ENCODE measurements at places on chromosomes 16 and 17. TPM values are rescaled to one million over a fixed set of nuclear protein-coding genes. Genes with fewer than 3 reads are reported as not detected.

The RAB37 gene
- 0.26 TPM for total RNA-seq

The KRTAP2-3 gene
- total RNA-seq, result not detected

- no peak overlapping the region for H3K27ac ChIP-seq
- H3K36me3 ChIP-seq, result no peaks in the 10 kb centered on the region
- H3K4me1 ChIP-seq, result no peaks in the 10 kb centered on the region
Observed at GRCh38 chr16:73298562-73298961, 250.6 kb upstream of the ZFHX3 start.

- no peaks in the 10 kb centered on the region for H3K4me1 ChIP-seq
- H3K36me3 ChIP-seq, result no peaks in the 10 kb centered on the region
- no peak overlapping the region for H3K27ac ChIP-seq
- H3K4me3 ChIP-seq, result no peak overlapping the region
- DNase-seq, result no peak
Observed at GRCh38 chr17:68498479-68499326, 13.5 kb upstream of the PRKAR1A start.

- no peaks in the 10 kb centered on the region for H3K4me1 ChIP-seq
- H3K27ac ChIP-seq, result no peak overlapping the region
- no peak overlapping the region for H3K4me3 ChIP-seq
- no peak for DNase-seq
Observed at GRCh38 chr17:4573669-4574068, 10.7 kb upstream of the SMTNL2 start.

DNA sequence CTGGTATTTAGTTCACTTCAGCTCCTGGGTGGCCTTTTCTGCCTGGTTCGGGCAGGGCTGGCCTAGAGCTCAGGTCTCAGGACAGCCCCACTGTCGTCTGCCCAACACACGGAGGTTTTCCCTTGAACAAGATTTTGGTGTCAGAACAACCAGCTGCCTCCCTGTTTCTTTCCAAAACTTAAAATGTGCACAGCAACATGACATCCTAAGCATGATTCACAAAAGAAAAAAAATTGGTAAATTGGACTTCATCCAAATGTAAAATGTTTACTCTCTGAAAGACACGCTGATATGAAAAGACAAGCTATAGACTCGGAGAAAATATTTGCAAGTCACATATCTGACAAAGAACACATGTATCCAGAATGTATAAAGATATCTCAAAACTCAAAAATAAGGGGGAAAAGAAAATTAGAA, 197.8 kb upstream of the CHMP6 start:
- peaks cover 1% of the 10 kb centered on the region for H3K36me3 ChIP-seq
- peaks cover 62% of the 10 kb centered on the region for H3K4me1 ChIP-seq
- H3K27ac ChIP-seq, result peak overlapping the region; percentile 93
- H3K27me3 ChIP-seq, result no peaks in the 10 kb centered on the region

DNA sequence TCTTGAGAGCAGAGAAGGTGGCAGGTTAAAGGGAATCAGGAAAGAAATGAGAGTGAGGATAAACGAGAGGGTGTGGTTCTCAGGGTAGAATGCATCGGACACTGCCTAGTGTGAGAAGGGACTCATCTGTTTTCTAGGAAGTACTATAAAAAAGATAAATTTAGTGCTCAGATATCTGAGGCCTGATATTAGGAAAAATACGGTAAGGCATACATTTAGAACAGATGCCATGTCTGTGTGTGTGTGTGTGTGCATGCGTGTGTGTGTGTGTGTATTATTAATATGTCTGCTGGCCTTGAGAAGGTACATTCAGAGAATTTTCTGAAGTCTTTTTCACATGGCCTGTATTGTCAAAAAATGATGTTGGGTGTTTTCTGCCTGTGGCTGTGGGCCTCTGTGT, 414.8 kb downstream of the MAF start:
- H3K36me3 ChIP-seq, result no peaks in the 10 kb centered on the region
- H3K4me1 ChIP-seq, result no peaks in the 10 kb centered on the region
- no peak overlapping the region for H3K4me3 ChIP-seq
- peak; percentile 17 for DNase-seq

DNA sequence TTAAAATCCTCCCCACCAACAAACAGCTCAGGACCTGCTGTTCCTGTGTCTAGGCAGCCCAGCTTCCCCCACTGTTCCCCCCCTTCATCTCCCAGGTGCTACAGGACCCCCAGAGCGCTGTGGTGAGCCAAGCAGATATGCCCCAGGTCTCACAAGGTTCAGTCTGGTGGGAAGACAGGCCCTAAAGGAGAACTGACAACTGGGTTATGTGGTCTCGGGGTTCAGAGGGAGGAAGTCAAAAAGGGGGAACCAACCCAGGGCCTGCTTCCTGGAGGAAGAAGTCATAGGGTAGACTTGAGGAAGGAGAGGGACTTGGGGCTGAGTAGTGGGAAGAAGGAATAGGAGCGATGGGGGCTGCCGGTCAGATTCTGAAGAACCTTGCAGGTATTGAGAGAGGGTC, 2.6 kb downstream of the RIPOR1 start:
- peak overlapping the region; percentile 95 for H3K27ac ChIP-seq
- H3K27me3 ChIP-seq, result no peaks in the 10 kb centered on the region
- DNase-seq, result no peak
- peaks cover 4% of the 10 kb centered on the region for H3K4me1 ChIP-seq
- H3K36me3 ChIP-seq, result no peaks in the 10 kb centered on the region
- H3K4me3 ChIP-seq, result no peak overlapping the region

DNA sequence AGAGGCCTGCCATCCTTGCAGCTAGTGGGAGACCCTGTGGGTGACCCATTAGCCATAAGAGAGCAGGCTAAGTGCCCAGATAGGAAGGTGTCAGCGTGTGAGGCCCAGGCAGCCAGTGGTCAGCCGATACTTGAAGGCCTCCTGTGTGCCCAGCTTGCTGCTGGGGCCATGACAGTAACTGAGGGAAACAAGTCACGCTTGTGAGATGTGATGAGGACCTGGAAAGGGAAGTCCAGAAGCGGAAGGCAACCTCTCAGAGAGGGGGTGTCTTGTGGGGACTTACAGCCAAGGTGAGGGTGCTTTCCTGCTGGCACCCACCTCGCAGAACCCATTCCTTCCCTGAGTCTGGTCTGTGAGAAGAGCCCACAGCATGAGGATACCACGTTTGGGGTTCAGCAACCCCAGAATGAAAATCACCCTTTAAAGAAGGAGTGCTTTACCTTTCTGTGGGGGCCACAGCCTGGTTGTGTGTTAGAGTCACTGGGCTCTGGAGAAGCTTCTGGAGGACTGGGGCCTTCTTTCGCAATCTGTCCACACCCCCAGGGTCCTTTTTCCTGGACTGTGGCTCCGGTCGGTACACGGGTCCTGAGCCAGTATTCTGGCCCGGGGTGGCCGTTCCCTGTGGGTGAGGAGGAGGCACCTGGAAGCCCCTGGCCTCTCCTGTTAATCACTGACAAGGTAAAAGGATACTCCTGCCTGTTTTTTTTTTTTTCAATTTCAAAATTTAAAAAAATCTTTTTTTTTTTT, 53.9 kb downstream of the PLCG2 start:
- H3K36me3 ChIP-seq, result no peaks in the 10 kb centered on the region
- no peaks in the 10 kb centered on the region for H3K4me1 ChIP-seq
- no peaks in the 10 kb centered on the region for H3K27me3 ChIP-seq
- DNase-seq, result no peak

Data from fibroblast of lung (primary cell).